Lung (tissue), 17 donors: ENCODE measurements at places on chromosomes 12 and 14. TPM values are rescaled to one million over a fixed set of nuclear protein-coding genes. Genes with fewer than 3 reads are reported as not detected.

GRCh38 chr14:54942913-54943312 lies 40.3 kb upstream of the GCH1 start:
- no peaks in the 10 kb centered on the region for H3K27me3 ChIP-seq

DNA sequence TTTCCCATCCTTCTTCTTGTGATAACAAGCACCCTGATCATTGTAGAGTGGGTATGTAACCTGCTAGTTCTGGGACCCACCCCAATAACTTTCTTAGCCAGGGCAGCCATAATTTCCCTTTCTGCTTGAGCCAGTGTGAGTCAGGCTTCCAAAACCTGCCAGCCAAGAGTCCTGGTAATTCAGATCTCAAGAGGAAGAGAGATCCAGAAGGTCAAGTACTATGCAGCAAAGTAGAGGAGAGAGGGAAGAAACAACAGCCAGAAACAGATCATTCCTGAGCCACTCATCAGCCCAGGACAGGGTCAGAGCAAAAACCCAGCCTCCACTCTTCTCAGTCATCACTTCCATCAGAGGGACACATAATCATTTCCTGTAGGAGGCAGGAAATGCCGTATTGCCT lies 182.0 kb downstream of the DICER1 start:
- no peaks in the 10 kb centered on the region for H3K27me3 ChIP-seq
- no peaks in the 10 kb centered on the region for H3K4me1 ChIP-seq
- H3K36me3 ChIP-seq: no peaks in the 10 kb centered on the region
- no peak overlapping the region for H3K4me3 ChIP-seq

DNA sequence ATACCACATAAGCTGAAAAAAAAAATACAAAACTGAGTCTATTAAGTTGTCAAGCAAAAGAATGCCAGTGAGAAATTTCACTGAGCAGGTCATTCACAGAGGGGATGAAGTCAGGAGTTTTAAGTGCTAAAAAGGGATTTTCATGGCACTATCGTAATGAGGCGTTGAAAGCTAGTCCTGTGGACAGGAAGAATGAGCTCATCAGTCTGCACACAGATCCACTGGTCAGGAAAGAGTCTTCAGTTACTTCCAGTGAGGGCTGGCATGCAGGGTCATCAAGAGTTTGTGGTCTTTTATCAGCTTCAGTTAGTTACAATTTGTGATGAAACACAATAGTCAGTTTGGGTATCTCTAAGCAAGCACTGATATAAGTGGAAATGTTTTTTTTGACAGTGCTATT lies 88.1 kb upstream of the WSCD2 start:
- H3K27ac ChIP-seq: no peak overlapping the region
- no peaks in the 10 kb centered on the region for H3K4me1 ChIP-seq
- DNase-seq: no peak
- H3K36me3 ChIP-seq: no peaks in the 10 kb centered on the region
- H3K27me3 ChIP-seq: no peaks in the 10 kb centered on the region
- H3K4me3 ChIP-seq: no peak overlapping the region

DNA sequence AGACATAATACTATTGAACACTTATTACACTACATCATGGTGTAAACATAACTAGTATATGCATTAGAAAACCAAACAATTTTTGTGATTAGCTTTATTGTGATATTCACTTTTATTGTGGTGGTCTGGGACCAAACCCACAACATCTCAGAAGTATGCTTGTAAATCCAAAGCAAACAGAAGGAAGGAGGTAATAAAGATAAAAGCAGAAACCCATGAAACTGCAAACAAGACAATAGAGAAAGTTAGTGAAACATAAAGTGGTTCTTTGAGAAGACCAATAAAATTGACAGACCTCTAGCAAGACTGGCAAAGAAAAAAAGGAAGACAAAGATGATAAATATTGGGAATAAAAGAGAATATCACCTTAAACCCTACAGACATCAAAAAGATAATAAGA lies 268.3 kb downstream of the RPAP3 start:
- no peak overlapping the region for H3K4me3 ChIP-seq
- no peak for DNase-seq
- H3K36me3 ChIP-seq: no peaks in the 10 kb centered on the region
- no peaks in the 10 kb centered on the region for H3K4me1 ChIP-seq
- no peaks in the 10 kb centered on the region for H3K27me3 ChIP-seq

- H3K27me3 ChIP-seq: no peaks in the 10 kb centered on the region
- peak; percentile 34 for DNase-seq
- no peak overlapping the region for H3K4me3 ChIP-seq
These were observed 95.2 kb downstream of the CALM1 start for GRCh38 chr14:90491911-90492531.

OVCH1 gene
- 0.17 TPM for polyA plus RNA-seq

DNA sequence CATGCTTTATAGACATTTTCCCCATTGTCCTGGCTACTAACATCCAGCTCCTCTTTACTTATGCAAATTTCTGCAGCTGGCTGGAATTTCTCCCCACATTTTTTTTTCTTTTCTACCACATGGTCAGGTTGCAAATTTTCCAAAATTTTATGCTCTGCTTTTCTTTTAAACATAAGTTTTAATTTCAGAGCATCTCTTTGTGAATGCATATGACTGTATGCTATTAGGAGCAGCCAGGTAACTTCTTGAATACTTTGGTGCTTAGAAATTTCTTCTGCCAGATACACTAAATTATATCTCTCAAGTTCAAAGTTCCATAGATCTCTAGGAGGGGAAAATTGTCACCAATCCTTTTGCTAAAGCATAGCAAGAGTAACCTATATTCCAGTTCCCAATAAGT lies 365.9 kb downstream of the LRFN5 start:
- H3K4me1 ChIP-seq: no peaks in the 10 kb centered on the region
- H3K36me3 ChIP-seq: no peaks in the 10 kb centered on the region
- no peaks in the 10 kb centered on the region for H3K27me3 ChIP-seq
- no peak overlapping the region for H3K27ac ChIP-seq
- no peak for DNase-seq
